IPS DF 6.9 (cell line): ENCODE measurements at places on chromosomes 7 and 10.

GRCh38 chr10:117647306-117647705, 104.8 kb downstream of the EMX2 start:
- DNase-seq = no peak

DNA sequence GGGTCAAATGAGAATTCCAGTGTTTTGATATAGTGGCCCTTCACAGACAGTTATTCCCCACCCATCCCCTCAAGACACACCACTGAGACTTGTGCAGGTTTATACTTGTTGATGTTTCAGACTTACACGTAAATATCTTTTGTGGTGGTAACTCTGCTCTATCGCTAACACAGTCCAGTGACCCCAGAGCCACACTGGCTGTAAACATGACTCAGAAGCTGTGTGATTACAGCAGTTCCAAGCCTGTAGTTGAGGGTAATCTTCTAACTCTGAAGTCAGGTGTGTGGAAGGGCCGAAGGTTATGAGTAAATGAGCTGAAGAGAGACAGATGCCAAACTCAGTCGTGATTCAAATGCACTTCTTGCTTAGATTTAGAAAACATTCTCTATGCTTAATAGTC, 19.4 kb downstream of the NOBOX start:
- DNase-seq = no peak

DNA sequence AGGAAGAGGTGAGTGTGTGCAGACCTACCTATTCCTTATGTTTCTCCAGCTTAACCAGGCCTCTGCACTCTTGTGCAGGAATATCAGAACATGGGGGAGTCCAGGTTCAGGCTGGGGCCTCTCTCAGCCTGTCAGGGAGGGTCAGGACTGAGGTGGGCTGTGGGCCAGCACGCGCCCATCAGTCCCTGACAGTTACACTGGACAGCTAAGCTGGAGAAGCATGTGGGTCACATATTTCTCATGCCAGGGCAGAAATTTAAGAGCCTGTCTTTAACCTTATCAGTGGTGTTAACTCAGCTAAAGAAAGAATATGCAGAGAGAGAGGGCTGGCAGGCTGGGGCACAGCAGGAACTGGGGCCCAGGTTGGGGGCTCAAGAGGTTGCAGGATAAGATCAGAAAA, 8.7 kb upstream of the POLD2 start:
- DNase-seq = no peak

DNA sequence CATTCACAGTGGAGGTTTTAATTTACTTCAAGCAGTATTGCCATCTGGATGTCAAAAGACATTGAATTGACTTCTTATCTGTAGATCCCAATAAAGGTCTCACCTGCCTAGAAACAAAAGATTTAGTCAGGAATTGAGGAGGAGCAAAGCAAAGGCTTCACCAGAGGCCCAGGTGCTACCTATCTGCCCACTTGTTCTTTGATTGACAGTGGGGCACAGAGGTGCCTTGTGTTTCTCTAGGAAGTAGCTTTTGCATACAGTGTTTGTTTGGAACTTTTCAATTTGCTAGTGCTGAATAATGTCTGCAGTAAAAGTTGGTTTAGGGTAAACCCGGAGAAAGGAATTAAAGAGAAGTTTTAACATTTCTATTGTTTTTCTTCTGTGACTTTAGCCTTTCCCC, 40.4 kb downstream of the AUTS2 start:
- no peak for DNase-seq

DNA sequence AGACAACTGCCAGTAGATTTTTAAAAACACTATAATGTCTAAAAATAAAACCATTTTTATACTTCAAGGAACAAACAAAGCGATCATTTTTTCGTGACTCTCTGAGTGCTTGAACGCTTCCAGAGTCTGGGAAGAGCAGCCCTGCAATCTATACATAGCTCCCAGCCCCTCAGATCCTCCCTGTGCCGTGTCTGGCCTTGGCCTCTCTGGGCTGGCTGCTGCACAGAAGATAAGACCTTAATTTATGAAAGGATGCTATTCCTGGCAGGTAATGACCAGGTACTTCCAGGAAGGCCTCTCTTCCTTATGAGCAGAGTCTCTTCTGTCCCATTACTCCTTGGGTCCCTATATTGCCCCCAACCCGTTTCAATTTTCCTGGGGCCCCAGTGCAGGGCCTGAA, 200.9 kb upstream of the AOAH start:
- DNase-seq = no peak

DNA sequence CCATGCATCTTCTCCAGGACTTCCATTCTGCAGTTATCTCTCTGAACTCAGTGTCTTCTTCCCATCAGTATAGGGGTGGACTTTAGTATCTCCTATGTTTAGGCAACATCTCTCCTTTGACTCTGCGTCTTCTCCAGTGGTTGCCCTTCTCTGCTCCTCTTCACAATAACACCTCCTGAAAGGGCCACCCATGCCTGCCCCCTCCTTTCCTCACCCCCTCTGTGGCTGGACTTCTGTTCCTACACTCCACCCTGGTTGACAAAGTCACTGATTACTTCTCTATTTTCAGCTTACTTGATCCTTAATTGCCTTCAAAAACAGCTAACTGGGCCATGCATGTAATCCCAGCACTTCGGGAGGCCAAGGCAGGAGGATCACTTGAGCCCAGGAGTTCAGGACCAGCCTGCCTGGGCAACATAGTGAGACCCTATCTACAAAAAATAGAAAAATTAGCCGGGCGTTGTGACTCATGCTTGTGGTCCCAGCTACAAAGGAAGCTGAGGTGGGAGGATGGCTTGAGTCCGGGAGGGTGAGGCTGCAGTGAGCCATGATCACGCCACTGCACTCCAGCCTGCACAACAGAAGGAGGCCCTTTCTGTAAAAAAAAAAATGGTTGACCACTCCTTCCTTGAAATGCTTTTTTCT, 13.7 kb downstream of the SRGN start:
- no peak for DNase-seq

GRCh38 chr7:48046458-48046857, 11.1 kb downstream of the C7orf57 start:
- no peak for DNase-seq

- no peak for DNase-seq
Measured at GRCh38 chr10:76403912-76404311, 972.5 kb downstream of the LRMDA start.

- peak; percentile 55 for DNase-seq
Measured at GRCh38 chr10:100482181-100482833, 19.5 kb downstream of the WNT8B start.

GRCh38 chr7:140062118-140062527, 628 bp downstream of the PARP12 start:
- no peak for DNase-seq

DNA sequence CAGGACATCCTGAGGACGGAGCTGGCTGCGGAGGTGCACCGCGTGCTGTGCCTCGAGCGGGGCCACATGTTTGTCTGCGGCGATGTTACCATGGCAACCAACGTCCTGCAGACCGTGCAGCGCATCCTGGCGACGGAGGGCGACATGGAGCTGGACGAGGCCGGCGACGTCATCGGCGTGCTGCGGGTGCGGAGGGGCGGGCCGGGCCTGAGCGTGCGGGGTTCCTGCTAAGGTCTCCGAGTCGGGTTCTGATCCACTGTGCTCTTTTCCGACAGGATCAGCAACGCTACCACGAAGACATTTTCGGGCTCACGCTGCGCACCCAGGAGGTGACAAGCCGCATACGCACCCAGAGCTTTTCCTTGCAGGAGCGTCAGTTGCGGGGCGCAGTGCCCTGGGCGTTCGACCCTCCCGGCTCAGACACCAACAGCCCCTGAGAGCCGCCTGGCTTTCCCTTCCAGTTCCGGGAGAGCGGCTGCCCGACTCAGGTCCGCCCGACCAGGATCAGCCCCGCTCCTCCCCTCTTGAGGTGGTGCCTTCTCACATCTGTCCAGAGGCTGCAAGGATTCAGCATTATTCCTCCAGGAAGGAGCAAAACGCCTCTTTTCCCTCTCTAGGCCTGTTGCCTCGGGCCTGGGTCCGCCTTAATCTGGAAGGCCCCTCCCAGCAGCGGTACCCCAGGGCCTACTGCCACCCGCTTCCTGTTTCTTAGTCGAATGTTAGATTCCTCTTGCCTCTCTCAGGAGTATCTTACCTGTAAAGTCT, 10.4 kb downstream of the ATG9B start:
- peak; percentile 78 for DNase-seq

GRCh38 chr7:96562966-96563365, 146.7 kb downstream of the SEM1 start:
- no peak for DNase-seq

DNA sequence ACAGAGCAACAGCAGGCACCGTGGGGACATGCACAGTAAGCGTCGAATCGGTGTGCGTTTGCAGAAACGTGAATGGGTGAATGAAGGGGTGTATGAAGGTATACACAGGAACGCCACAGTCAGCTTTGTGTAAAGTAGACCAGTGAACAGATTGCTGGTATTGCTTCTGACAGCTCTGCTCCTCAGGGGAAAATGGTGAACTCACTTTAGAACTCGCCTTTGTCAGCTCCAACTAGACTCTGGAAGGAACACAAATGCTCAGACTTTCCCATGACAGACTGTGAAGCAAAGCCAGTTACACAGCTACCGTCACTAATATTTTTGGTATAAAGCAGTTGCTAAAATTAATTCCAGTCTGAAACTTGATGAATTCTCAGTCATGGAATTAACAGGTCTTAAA, 78.9 kb downstream of the CUX1 start:
- no peak for DNase-seq

DNA sequence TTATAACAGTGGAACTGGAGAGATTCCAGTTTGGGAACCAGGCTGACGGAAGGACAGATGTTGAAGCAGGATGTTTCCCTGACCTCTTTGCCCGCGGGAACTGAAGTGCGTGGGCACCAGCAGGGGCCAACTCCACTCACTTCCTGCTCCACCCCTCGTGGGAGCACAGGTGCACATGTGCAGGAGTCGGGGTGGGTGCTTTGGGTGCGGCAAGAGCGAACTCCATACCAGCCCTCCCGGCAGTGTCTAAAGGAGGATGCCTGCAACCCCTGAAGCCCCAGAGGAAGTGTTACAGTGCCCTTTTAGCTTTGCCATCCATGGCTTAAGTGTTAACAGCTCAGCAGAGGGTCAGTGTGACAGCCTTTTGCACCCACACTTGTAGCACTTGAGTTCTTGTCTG, 27.4 kb upstream of the UBE3C start:
- no peak for DNase-seq

GRCh38 chr7:66142996-66143395, 28.3 kb downstream of the CRCP start:
- no peak for DNase-seq

GRCh38 chr7:43763183-43763582, 4.7 kb downstream of the BLVRA start:
- DNase-seq = no peak

DNA sequence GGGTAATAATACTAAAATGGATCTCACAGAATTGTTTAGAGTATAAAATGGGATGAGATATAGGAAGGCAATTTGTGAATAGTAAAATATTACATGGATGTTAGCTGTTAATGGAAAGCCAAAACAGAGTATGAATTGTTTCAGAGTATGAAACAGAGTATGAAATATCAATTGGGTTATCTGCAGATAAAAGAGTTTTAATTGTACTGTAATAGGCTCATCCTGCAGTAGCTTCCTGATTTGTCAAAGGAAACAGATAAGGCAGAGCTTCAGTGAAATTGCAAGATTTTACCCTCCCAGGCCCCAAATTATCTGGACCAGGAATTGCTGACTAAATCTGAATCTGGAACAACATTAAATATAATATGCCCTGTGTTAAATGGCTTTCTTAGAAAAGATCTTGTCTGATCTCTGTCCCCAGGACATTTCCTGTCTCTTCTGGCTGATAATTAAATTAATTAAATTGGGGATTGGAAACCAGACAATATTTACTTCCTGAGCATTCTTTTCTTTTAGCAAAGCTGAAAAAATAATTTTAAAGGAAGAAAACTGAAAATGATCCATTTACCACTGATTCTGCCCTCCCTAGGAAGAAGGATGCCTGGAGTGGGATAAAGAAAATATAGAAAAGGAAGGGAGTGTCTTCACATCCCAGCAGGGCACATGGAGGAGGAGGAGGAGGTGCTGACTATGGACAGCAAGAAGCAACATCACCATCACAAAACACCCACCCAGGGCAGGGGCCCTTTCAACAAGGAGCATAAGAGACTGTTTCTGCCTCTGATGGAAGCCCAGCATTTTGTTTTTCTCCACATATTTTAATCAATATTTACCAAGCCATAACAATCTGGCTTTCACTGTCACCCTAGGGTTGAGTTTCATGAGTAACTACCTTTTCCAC, 18.5 kb downstream of the PTN start:
- DNase-seq = no peak

DNA sequence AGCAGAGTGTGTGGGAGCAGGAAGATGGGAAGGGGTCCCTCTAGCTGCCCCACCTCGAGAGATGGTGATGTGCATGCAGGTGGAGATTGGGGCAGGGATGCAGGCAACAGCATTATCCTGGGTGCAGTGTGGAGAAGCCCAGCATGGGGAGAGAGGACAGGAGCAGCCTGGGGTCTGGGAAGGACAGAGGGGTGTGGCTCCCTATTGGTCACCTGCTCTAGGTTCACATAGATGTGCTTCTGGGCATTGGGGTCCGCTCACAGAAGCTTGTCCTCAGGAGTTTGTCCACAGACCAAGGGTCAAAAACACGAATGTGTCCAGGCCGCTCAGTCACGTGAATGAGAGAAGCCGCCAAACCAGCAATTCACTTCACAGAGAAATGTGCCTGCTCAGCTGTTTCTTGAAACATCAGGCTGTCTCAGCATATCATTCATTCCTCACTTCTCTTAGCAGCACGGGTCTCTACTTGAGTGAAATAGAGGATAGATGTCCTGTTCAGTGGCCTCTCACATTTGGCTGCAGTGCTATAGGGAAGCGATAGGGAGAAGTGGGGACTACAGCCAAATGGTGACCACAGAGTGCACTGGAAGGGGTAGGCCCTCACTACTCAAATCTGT, 11.5 kb upstream of the SLC29A3 start:
- no peak for DNase-seq

- DNase-seq = peak; percentile 33
Measured at GRCh38 chr7:38107486-38107893, 70.6 kb upstream of the STARD3NL start.

DNA sequence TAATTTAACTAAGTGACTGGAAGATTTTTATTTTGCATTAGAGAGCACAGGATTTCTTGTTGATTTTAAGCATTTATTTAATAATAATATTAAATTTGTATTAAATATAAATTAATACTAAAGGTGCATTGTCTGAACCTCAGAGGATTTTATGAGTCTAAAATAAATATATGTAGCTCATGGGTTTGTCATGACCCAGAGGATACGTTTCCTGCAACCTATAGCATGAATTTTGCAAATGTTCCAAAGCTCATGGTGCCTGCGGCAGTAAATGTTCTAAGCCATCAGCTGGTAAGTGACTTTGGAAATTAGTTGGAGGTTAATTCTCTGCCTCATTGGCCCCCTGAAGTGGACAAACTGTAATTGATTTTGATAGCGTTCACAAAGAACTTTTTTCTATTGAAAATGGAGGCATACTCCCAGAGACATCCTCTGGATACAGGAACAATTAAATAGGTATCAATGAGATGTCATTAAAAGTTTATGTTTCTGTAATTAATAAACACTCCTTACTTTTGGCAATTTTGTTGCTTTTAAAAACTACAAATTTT, 397.4 kb downstream of the ANKRD7 start:
- DNase-seq = no peak

DNA sequence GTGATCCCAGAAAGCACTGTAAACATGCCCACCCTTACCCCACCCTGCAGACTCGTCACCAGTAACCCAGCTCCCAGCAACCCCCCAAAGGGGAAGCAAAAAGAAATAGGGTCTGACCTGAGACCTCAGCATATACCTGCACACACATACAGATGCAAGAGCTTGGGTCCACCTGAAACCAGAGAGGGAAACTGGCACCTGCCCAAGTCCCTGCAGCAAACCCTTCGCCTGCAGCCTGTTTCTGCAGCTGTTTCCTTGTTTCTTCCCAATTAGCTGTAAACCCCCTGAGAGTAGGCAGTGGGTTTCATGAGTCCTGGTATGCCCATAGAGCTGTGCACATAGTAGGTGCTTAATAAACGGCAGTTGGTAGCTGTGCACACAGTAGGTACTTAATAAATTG, 140.5 kb downstream of the FGFR2 start:
- no peak for DNase-seq
